Lower lobe of right lung (tissue), 2 donors: ENCODE measurements at places on chromosomes 12 and 14. TPM values are rescaled to one million over a fixed set of nuclear protein-coding genes. Genes with fewer than 3 reads are reported as not detected.

The IFNG-AS1 gene
- not detected for total RNA-seq

The DAO gene
- not detected for total RNA-seq

The TSPAN8 gene
- 15.3 TPM for total RNA-seq

DNA sequence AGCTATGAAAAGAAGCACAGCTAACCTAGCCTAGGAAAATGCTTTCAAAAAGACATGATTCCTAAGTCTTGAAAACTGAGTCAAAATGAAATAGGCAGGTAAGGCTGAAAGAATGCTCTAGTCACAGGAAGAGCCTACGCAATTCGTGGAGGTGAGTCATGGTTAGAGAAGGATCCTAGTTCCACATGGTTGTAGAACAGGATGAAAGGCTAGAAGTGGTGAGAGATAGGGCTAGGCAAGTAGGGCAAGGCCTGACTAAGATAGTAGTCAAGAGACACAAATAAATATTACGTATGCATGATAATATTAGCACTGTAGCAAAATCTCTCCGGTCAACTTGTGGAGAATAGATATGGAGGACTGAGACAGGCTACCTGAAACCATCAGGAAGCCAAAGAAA lies 47.2 kb downstream of the PLCZ1 start:
- no peaks in the 10 kb centered on the region for H3K27me3 ChIP-seq
- DNase-seq = no peak
- no peaks in the 10 kb centered on the region for H3K4me1 ChIP-seq
- no peak overlapping the region for H3K4me3 ChIP-seq
- no peak overlapping the region for H3K27ac ChIP-seq

- H3K27ac ChIP-seq = no peak overlapping the region
- no peaks in the 10 kb centered on the region for H3K36me3 ChIP-seq
- no peaks in the 10 kb centered on the region for H3K27me3 ChIP-seq
- no peak for DNase-seq
- no peak overlapping the region for H3K4me3 ChIP-seq
These were observed 19.5 kb downstream of the LIMA1 start for GRCh38 chr12:50263832-50264231.

DNA sequence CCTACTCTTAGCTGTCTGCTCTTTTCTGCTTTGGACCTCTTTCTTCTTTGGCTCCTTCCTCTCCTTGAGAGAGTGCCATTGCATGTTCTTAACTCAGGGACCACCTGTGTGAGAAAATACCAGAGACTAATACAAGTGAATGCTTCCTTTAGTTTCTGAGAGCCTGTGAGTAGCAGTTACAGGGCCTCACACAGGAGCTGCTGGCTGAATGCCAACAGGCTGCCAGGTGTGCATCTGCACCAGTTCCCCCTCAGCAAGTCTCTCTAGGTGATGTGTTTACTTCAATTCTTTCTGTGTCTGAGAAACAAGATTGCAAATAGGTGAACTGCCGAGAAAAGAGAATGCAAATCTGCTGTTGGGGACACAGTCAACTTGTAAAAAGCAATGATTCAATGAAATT lies 108.2 kb downstream of the STXBP6 start:
- no peak overlapping the region for H3K27ac ChIP-seq
- DNase-seq = peak; percentile 44
- H3K4me3 ChIP-seq = no peak overlapping the region
- no peaks in the 10 kb centered on the region for H3K4me1 ChIP-seq

- DNase-seq = no peak
- no peaks in the 10 kb centered on the region for H3K4me1 ChIP-seq
- H3K36me3 ChIP-seq = no peaks in the 10 kb centered on the region
- H3K4me3 ChIP-seq = no peak overlapping the region
- no peak overlapping the region for H3K27ac ChIP-seq
- H3K27me3 ChIP-seq = no peaks in the 10 kb centered on the region
These were observed 244.4 kb upstream of the GARIN2 start for GRCh38 chr14:66944872-66945271.

- no peaks in the 10 kb centered on the region for H3K4me1 ChIP-seq
- no peaks in the 10 kb centered on the region for H3K27me3 ChIP-seq
- H3K27ac ChIP-seq = no peak overlapping the region
- no peaks in the 10 kb centered on the region for H3K36me3 ChIP-seq
- no peak overlapping the region for H3K4me3 ChIP-seq
These were observed 324.0 kb upstream of the PDE3A start for GRCh38 chr12:20044351-20044750.

DNA sequence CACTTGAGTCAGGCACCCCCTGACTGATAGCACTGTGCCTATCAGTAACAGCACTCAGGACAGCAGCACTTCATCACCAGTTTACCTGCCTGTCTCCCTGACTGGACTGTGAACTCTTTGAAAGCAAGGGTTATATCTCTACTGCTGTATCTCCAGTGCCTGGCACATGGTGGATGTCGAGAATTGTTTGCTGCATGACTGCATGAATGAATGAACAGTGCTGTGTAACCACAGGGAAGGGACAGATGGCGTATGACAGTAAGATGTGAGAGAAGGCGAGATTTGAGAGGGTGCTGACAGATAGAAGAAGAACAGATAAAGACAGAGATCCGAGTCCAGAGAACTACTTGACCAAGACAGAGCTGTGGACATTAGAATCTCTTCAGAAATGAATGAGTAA lies 29.7 kb downstream of the BRAP start:
- peaks cover 100% of the 10 kb centered on the region for H3K36me3 ChIP-seq
- DNase-seq = no peak
- H3K27me3 ChIP-seq = no peaks in the 10 kb centered on the region
- no peaks in the 10 kb centered on the region for H3K4me1 ChIP-seq
- H3K4me3 ChIP-seq = no peak overlapping the region

- peaks cover 46% of the 10 kb centered on the region for H3K4me1 ChIP-seq
- no peak for DNase-seq
- H3K27me3 ChIP-seq = no peaks in the 10 kb centered on the region
- peaks cover 18% of the 10 kb centered on the region for H3K36me3 ChIP-seq
- H3K4me3 ChIP-seq = peak overlapping the region; percentile 85
These were observed 2.0 kb upstream of the SETD1B start for GRCh38 chr12:121801595-121802484.

DNA sequence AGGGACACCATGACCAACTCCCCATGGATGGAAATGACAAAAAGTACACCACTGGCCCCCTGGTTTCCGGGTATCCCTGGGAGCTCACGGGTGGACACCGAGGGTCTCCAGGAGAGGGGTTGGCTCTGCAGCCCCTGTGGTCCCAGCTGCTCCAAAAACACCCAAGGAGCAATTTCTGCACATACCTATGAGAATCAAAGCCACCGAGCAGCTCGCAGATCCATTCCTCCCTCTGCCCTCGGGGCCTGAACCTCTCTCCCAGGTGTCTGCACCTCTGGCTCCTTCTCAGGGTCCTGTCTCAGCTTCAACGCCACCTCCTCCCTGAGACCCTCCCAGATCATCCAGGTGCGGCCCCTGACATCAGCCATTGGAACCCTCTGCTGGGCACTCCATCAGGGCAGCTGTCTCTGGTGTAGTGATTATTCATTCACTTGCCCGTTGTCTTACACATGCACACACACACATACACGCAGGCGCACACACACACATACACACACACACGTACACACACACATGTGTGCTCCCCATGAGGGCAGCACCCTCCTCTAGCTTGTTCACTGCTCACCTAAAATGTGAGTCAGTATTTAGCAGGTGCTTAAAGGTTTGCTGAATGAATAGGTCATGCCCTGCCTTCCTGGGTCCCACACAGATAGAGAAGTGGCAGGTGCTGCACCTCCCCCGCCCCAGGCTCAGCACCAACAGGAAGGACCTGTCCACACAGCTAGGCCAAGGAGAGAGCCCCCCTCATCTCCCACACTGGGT lies 5.9 kb downstream of the RIMBP2 start:
- no peak overlapping the region for H3K27ac ChIP-seq
- peaks cover 7% of the 10 kb centered on the region for H3K4me1 ChIP-seq
- no peak overlapping the region for H3K4me3 ChIP-seq
- no peaks in the 10 kb centered on the region for H3K36me3 ChIP-seq
- H3K27me3 ChIP-seq = peaks cover 39% of the 10 kb centered on the region
- DNase-seq = no peak
